ENCODE measurements at places on chromosomes 3 and 15.

- no peak for DNase-seq
These were observed 1.1 kb upstream of the GP9 start for GRCh38 chr3:129059311-129059958.

DNA sequence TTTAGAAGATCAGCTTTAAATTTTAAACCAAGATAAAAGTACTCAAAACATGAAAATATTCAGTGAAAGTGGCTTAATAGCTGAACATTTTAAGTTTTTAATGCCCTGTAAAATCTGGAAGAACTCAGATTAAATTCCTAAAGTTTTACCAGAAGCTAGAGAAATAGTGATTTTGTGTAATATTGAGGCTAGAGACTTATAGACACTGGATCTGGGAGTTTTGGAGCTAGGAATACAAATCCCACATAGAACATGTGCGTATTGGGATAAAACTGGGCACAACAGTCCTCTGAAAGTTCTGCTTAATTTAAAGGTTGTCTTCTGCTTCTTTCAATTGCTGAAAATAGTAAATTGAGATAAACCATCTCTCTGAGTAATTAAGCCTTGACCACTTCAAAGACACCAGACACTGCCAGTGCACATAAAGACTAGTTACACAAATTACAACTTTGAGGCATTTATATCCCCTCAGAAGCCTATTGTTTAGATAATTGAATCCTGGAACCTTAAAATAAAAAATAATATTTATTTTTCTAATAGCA, 1382.5 kb downstream of the OTOL1 start:
- DNase-seq: no peak

- no peak for DNase-seq
These were observed 130.6 kb downstream of the IMPG2 start for GRCh38 chr3:101189796-101190195.

DNA sequence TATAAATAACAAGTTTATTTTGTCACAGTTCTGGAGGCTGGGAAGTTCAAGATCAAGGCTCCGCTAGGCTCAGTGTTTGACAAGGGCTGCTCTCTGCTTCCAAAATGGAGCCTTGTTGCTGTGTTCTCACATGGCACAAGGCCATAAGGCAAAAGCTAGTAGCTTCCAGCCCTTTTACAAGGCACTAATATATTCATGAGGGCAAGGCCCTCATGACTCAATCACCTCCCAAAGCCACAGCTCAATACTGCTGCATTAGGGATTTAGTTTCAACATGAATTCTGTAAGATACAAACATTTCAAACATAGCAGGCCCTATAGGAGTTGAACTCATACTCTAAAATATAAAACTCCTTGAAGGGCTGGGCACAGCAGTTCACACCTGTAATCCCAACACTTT, 30.2 kb downstream of the ZBTB11 start:
- no peak for DNase-seq

- DNase-seq: no peak
These were observed 24.8 kb downstream of the CBLB start for GRCh38 chr3:105843994-105844393.

- DNase-seq: no peak
These were observed 113.8 kb upstream of the TGFBR2 start for GRCh38 chr3:30492322-30493192.

- no peak for DNase-seq
These were observed 261.1 kb downstream of the ABHD5 start for GRCh38 chr3:43951813-43952212.

DNA sequence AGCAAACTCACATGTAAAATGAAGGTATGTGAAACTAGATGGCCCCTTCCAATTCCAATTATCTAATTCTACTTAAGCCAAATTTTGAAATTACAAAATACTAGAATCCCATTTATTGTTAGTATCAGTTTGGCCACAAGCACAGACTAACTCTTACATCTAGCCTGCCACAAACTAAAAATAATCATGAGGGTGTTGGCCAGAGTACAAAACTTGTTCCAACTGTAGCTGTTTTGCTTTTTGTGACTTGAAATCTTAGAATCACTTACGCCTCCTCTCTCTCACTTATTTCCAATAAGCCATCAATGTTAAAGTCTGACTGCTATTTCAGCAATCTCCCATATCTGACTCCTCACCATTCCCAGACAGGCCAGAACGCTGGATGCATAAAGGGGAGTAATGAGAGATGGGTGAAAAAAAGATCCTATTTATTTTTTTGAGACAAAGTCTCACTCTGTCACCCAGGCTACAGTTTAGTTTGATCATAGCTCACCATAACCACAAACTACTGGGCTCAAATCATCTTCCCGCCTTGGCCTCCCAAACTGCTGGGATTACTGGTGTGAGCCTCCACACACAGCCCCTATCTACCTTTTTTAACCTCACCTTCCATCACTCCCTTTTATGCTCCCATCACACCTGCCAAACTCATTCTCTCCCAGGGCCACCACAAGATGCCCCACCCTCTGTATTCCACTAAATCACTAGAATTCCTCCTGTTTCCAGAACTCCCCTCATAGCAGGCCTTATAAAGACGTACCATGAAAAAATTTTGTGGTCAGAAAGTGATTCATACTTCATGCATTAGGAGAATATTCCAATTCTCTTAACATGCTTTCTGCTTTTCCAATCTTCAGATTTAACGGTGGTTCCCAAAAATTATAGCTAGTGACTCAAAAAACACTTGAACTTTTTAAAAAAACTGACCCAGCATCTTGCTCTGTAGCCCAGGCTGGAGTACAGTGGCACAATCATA, 36.5 kb downstream of the ATOSA start:
- DNase-seq: no peak

DNA sequence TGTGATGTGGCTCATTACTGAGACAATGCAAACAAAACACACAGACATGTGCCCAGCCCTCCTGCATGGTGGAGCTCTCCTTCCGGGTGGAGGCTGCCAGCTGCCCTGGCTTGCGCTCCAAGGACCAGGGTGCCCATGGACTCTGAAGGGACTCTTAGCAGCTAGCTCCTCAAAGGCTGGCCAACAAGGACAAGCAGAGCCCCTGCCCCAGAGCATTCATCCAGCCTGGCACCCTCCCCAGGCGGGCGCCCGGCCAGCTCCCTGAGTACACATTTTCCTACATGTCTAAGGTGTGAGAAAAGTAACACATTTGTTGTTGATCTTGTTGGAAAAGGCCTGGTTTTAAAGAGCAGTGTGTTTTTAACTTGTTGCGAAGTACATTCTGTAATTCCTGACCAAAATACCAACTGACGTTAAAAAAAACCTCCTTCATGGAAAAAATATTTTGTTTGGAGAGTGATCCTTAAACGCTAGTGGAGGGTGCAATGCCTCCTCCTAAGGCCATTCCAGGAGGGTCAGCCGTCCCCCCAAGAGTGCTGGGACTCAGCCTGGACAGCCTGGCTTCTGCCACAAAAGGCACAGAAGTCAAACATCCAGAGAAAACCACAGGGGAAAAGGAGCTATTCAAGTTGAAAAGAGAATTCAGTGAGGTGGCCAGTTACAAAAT, 86.9 kb downstream of the KLF15 start:
- DNase-seq: no peak

DNA sequence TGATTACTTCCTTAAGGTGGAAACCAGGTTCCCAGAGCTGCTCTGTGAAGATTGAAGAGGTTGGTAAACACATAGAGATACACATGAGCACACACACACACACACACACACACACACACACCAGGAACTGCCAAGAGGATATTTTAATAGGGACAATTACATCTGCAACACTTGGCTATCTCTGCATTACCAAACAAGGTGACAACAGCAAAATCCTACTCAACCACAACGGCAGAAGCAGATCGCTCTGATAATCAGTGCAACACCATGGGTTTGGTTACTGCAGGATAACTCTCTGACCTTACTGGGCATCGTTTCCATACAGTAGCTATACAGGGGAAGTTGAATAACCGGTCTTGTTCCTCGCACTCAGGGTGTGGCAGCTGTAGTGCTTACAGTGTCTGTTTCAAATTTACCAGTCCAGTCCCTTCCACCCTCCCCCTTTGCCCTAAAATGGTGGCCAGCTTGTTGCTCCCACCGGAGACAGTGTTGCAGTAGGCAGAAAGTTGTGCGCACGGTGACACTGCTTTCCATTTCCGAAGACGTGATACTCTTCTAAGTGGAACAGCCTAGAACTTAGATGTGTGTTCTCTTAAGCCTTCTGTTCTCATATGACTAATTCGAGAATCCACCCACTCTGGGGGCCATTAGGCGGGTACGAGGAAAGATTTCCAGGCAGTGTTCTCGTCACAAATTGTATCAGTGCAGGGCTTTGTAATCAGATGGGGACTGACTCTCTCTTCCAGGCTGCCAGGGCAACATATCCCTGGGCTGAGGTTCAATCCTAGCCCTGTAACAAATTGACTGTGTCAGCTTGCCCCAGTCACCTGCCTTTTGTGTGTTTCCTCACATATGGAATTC, 176.2 kb downstream of the P3H2 start:
- no peak for DNase-seq

- DNase-seq: no peak
These were observed 375.9 kb upstream of the NAALADL2 start for GRCh38 chr3:174483254-174483653.

Data from activated CD4-positive, CD25-positive, alpha-beta regulatory T cell treated with anti-CD3 and anti-CD28 coated beads, Interleukin-2, amount 50 U/mL, for 16 hours (primary cell).